NCI-H226 (cell line): ENCODE measurements at places on chromosomes 16 and 17.
A peak's percentile ranks its signal among the peaks of the same experiment; 100 is the strongest.

- no peak for DNase-seq
These were observed 2.3 kb upstream of the XAF1 start for GRCh38 chr17:6753546-6753945.

DNA sequence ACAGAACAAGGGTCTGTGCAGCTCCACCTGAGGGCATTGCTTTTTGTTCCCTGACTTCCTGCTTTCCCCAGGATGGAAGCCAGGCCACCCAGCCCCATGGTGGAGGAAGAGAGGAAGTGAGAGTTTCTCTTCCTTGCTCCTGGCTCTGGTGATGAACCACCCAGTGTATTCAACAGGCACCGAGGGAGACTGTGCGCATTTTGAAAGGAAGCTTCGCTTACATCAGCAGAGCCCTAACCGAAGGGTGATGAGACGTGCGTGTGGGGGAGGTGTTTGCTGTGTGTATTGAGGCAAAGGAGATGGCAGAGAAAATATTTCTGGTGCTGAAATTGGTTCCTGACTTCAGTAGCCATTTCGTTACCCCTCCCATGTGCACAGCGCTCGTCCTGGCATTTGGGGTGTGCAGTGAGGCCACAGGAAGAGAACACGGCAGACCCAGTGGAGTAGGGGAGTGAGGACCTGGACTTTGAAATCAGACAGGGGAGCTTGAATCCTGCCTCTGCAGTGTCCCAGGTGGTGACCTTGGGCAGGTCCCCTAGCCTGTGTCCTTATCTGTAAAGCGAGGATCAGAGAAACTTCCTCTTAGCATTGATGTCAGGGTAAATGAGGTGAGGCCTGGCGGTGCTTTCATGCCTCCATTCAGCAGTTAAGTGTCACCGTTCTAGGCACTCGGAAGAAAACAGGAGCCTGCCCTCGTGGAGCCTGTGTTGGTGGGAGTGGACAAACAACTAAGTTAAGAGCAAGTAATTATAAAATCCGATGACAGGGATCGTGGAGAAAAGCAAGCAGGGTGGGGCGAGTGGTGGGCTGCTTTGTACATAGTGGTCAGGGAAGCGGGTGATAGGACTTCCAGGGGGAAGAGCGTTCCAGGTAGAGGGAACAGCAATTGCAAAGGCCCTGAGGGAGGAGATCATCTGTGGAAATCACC, 7.4 kb downstream of the CMIP start:
- no peak for DNase-seq

GRCh38 chr17:64399071-64399766, 8.6 kb upstream of the PECAM1 start:
- peak; percentile 24 for DNase-seq

DNA sequence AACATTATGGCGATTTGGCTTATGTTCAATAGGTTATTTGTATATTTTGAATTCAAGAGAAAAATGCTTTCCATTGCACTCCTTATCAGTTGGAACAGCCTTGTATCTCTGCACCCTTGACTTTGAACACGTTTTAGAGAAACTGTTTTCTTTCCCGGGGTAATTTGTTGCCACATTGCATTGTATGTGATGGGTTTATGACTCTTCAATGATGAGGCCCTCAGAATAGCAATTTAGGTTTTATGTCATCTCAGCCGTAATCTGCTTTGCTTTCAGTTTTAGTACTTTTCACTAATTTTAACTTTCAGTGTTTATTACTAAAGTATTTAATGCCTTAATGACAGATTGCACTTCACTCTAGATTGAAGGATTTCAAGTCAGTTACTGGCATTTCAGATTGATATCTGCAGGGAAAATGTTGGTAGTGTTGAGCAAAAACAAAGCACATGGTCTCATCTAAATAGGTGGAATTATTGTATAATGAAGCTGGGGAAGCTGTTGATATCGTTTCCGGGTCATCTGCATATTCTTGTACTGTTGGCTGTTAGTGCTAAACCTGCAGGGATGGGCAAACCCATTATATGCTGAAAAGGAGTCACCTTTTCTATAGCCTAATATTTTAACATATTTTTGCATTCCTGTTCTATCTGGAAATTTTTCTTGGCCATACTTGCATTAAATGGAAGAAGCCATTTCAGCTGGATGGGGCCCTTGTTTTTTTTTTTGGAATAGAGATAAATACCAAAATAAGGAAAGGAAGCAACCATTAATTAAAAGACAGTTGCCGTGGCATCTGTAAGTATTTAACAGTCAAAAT, 2.0 kb downstream of the LUC7L3 start:
- DNase-seq: no peak

GRCh38 chr17:29977836-29978235, 36.4 kb downstream of the EFCAB5 start:
- peak; percentile 71 for DNase-seq

GRCh38 chr17:66829883-66830282, 5.0 kb upstream of the CACNG5 start:
- DNase-seq: no peak

- no peak for DNase-seq
These were observed 15.8 kb upstream of the CAVIN1 start for GRCh38 chr17:42438600-42439567.

DNA sequence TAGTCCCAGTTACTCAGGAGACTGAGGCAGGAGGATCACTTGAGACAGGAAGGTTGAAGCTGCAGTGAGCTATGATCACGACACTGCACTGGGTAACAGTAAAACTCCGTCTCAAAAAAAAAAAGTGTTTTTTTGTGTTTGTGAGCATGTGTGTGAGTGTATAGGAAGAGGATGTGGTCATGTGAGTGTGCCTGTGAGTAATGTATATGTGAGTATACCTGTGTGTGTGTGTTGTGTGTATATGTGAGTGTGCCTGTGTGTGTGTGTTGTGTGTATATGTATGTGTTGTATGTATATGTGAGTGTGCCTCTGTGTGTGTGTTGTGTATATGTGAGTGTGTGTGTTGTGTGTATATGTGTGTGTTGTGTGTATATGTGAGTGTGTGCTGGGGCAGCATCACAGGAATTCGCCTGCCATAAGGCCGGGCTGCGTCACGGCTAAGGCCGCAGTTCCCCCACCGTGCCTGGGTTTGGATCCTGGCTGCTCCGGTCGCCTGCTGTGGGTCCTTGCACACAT, 21.4 kb upstream of the NPTX1 start:
- DNase-seq: no peak

GRCh38 chr16:6625606-6626005, 707.0 kb upstream of the RBFOX1 start:
- DNase-seq: no peak

DNA sequence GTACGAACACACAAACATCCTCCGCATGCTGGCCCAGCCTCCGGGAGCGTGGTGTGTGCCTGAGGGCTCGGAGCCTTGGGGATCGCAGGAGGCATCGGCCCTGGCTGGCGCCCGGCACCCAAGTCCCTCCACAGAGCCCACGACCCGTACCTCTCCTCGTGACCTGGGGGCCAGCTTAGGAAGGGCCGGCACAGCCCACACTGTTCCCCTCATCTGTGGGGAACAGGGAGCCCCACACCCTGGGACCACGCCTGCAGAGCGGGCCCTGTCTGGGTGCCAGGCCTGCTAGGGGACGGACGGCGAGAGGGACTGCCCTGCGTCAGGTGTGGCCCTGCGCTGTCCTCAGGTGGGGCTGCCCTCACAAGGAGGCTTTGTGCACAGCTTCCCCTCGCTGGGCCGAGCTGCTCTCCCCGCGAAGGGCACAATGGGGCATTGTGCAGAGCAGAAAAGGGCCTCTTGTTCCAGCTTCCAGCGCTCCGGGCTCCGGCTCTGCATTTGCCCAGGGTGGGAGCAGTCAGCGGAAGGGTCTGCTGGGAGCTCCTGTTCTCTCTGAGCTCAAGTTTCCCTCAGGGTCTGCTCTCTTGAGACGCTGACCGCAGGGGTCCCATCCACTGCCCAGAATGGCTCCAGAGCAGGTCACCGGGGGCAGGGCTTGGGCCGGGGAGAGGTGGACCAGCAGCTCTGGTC, 1.7 kb upstream of the LMF1 start:
- DNase-seq: no peak
